ENCODE measurements at places on chromosomes 6 and 20.

DNA sequence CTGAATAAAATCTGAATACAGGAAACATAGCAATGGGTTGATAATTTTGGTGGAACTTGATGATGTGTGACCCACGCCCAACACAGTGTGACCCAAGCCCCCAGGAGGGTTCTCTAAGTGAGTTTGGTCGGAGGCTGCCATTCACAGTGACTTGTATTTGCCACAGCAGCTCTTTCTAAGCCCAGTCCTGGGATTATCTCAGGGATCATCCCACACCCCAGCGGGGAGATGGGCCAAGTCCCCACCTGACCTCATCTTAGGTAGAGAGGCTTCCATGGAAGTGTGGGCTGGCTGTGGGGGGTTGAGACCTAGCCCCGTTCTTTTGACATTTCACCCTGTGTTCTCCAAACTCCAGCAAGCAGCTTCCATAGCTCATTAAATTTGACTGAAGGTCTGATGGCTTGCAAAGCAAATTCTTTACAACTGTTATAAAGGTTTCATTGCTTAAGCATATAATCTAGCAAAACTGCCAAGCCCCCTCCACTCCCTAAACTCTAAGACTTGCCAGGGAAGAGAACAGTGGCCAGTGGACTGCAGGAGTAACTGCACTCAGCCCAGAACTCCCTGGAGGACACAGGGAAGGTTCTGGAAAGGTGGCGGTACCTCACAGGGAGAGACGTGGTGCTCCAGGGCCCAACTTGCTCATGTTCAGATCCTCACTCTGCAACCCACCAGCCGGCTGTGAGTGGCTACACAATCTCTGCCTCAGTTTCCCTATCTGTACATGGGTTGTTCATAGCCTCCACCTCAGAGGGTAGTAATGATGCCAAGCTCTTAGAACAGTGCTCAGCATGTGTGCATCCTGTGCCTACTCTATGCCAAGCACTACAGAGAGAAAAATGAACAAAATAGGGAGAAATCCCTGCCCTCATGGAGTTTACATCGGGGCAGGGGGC is 1.0 kb upstream of the PCK1 start:
- DNase-seq = no peak

DNA sequence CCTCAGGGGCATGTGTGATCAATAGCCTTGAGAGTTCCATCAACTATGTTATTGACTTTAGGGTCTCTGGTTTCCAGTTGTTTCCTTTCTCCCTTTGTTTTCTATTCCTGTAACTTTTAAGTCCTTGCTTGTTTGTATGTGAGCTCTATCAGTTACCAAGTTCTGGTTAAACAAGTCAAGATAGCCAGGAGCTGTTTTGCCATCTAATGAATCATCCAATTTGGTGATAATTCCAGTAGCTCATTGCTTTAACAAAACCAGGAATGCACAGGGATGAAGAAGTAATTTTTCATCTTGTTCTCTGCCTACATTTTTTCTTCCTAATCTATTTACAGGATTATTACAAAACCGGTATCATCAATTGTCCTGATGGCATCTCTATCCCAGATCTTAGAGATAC is 36.5 kb downstream of the KCTD20 start:
- DNase-seq = no peak

DNA sequence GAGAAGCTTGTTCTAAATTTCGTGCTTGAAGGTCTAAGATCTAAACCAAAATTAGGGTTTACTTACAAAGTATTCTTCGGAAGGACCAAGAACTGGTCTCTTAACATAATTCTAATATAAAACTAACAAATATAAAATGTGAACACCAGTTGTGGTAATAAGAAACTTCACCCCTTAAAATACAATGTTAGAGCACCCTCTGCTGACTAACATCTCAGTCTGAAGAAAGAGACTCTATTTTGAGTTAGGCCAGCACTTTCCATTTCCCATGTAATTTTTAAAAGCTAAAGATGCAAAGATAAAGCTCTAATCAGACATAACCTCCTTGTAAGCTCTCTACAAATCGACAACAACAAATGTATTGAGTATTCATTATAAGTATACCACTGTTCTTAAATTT is 24.6 kb downstream of the ATG5 start:
- no peak for DNase-seq

- DNase-seq = no peak
Measured at GRCh38 chr6:82185948-82186535, 61.5 kb downstream of the IBTK start.

GRCh38 chr20:58209652-58210397 is 18.6 kb downstream of the ANKRD60 start:
- peak; percentile 90 for DNase-seq

DNA sequence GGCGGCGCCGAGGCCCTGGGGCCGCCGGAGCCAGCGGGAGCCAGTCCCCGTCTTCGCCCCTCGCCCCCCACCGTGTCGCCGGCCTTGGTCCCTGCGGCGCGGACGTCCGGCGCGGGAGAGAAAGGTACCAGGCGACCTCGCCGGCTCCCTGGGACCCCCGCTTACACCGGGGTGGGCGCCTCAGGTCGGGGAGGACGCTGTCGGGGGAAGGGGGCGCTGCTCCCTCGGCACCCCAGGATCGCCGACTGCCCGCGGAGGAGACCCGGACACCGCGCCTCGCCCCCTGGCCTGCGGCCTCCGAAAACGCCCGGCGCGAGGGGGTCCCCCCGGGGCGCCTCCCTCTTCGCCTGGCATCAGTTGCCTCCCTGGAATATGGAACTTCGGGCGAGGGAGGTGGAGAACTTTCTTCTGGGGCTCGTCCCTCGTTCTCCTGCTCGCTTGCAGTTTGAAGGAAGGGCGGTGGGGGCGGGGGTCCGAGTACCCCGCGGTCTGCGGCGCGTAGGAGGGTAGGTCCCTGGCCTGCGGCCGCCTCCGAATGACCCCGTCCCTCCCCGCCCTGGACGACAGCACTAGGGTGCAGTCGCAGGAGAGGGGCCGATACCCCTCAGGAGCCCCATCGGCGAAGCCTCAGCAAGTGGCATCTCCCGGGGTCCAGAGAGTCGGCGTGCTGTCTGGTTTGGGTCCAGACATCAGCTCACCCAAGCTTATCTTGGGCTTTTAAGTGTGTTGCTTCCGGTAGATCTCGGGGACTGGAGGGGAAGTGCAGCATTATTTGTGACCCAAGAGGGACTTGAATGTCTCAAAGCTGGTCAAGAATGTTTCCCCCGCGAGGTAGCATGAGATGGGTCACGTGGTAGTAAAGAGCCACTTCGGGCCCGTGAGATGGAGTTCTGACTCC is 549 bp downstream of the ANKRD6 start:
- peak; percentile 32 for DNase-seq

DNA sequence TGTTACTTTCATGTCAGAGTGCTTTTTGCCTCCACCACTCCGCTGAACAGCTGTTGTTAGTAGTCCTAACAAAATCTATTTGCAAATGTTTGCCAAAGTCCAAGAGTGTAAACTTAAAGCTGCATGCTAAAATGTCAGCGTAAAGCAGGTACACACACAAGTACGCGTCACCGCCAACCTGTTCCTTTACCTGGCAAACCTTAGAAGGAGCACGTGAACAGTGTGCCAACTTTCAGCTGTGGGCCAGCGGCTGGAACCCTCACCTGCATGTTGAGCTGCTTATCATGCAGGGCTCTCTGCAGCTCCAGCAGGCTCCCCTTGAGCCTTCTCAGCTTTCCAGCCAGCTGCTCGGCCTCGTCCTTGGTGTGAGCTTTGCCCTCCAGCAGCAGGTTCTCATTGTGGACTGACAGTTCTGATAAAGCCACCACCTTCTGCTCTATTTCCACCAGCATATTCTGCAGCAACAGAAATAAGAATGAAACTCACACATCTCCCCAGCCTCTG is 359.3 kb downstream of the SYNE1 start:
- no peak for DNase-seq

GRCh38 chr6:142819603-142820337 is 125.2 kb downstream of the HIVEP2 start:
- peak; percentile 37 for DNase-seq

DNA sequence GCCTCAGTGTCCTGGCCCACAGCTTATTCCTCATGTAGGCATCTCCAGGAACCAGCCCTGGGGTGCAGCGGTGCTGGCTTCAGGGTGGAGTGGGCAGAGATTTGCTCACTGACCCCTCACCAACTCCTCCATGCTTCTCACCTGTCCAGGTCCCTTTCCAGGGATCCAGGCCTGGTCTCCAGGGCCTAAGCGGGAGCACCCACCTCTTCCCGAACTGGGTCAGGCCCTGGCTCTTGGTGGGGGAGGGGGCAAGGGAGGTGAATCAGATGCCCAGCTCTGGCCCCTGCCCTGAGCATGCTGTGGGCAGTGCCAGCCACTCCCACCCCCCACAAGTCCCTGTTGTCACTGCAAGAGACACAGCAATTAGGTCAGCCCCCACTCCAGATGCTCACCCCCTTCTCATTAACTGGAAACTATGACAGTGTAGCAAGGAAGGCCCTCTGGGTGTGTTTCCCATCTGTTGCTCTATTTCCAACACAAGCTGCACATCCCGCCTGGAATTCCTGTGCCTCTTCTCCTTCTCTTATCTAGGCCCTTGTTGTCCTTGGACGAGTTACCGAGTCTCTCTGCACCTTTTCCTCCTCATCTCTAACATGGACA is 37.0 kb downstream of the MDFI start:
- DNase-seq = no peak

DNA sequence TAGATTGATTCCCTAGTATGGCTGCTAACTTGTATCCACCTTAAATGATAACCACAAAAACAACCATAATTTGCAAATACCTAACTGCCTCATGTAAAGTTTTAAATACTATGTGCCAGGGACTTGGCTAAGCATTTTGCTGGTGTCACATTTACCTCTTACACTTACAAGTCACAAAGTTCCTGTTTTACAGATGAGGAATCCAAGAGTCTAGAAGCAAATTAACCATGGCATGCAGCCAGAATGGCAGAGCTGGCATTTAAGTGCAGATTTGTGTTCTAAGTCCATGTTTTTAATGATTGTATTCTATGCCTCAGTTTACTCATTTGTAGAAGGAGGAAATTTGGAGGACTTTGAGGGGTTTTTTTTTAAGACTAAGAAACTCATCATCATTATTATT is 696.7 kb downstream of the PTPRT start:
- DNase-seq = no peak

DNA sequence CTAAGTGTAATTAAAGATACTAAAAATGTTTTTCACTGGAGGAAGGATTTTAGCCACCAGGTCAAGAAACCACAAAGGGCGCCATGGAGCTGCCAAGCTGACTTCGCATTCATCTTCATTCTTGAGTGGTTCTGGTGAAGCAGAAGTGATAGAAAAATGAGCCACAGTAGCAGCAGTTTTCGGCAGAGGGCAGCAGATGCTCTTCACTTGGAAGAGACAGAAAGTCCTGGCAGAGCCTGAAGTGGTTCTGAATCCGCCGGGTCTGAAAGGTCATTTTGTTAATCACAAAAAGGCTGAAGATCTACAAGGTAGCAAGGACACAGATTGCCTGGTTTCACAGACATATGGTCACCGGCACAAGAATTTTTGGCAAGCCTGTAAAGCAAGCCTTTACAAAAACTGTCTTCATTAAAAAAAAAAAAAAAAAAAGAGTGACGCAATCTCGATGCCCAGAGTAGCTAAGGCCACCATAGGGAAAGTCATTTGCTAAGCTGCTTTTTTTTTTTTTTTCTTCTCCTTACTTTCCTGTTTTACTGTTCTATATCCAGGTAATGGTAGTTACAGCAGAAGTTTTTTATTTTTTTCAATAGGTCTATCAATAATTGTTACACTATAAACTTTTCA is 345.1 kb upstream of the AGPAT4 start:
- no peak for DNase-seq

- DNase-seq = no peak
Measured at GRCh38 chr6:5471637-5472398, 210.5 kb downstream of the FARS2 start.

- DNase-seq = no peak
Measured at GRCh38 chr6:169913096-169913638, 161.7 kb downstream of the ERMARD start.

- no peak for DNase-seq
Measured at GRCh38 chr6:100166956-100167355, 172.9 kb upstream of the MCHR2 start.

DNA sequence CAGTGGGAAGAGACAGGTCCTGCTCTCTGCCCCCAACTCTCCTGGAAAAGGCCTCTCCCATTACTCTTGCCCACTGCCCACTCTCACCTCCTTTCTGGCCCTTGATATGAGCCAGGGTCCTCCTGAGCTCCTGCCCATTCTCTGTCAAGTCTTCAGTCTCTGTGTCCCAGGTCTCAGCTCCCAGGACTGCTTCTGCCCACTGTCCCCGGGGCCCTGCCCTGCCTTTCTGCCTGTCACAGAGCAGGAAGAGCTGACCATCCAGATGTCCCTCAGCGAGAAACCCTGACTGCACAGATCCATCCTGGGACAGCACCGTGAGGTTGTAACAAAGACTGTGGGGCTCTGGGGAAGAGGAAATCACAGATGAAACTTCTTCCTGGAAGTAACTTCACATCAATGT is 22.2 kb downstream of the HLA-F start:
- DNase-seq = no peak

DNA sequence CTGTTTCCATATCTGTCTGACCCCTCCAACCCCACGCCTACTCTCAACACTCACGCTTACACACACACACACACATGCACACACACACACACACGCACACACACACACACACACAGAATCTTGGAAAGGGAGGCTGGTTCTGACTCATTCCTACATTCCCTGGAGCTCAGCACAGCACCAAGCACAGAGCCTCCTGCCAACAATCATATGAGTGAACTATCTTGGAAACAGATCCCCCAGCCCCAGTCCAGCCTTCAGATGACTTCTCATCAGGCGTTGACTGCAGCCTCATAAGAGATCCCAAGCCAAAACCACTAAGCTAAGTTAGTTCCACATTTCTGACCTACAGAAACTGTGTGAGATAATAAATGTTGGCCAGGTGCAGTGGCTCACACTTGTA is 14.1 kb upstream of the HCK start:
- no peak for DNase-seq

DNA sequence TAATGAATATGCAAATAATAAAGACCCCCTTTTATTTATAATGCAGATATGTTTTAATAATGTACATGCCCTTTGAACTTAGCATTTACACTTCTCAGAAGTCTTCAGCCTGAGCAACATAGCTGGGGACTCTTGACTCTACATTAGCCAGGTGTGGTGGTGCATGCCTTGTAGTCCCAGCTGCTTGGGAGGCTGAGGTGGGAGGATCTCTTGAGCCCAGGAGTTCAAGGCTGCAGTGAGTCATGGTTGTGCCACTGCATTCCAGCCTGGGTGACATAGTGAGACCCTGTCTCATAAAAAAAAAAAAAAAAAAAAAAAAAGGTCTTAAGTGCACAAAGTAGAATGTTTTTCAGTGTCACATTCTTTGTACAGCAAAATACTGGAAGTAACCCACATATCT is 17.3 kb upstream of the MAPK13 start:
- DNase-seq = no peak

- no peak for DNase-seq
Measured at GRCh38 chr6:24825130-24825630, 26.5 kb upstream of the ARMH2 start.

DNA sequence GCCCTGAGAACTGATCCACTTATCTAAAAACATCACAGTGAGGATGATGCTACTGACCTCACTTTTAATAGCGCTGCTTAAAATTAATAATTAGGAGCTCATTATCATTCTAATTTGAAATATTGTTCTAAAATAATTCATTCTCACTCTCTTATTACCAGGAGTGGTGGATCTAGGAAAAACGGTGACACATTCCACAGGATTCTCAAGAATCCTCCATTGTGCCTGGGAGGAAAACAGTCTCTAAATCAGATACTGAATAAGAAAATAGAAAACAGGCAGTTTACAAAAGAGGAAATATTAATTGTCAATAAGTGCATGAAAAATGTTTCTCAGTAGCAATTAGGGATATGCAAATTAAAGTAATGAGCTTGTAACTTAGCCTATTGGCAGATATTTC is 187.4 kb downstream of the TENT5A start:
- DNase-seq = no peak

- DNase-seq = no peak
Measured at GRCh38 chr6:84524636-84525035, 239.8 kb downstream of the TBX18 start.

All from stimulated activated naive CD4-positive, alpha-beta T cell (primary cell).